ENCODE measurements at places on chromosomes 4 and X.

- DNase-seq: no peak
Observed at GRCh38 chrX:54171527-54172250, 11.4 kb downstream of the FAM120C start.

- DNase-seq: no peak
Observed at GRCh38 chrX:44113337-44113736, 140.1 kb upstream of the NDP start.

GRCh38 chr4:183872531-183872930 is 32.6 kb upstream of the STOX2 start:
- no peak for DNase-seq

DNA sequence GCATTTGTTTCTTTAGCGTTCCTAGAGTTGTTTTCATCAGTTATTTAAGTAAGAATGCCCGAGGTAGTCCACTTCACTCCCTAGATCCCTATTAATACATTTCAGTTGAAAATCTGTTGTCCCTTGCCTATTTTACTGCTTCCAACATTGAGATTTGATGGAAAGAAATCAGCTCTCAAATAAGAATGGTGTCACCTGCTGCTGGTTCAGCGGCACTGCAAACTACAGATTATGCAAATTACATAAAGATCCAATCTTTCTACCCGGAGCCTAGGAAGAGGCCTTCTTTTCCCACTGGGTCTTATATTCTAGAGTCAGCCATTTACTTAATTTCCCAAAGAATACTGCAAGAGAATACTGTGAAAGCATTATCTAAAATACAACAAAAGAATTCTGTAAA is 597.6 kb upstream of the MAGEB2 start:
- no peak for DNase-seq

Data from activated CD4-positive, alpha-beta memory T cell treated with anti-CD3 and anti-CD28 coated beads for 36 hours (primary cell).